ENCODE measurements at places on chromosomes 6 and 20. TPM values are rescaled to one million over a fixed set of nuclear protein-coding genes. Genes with fewer than 3 reads are reported as not detected.

DNA sequence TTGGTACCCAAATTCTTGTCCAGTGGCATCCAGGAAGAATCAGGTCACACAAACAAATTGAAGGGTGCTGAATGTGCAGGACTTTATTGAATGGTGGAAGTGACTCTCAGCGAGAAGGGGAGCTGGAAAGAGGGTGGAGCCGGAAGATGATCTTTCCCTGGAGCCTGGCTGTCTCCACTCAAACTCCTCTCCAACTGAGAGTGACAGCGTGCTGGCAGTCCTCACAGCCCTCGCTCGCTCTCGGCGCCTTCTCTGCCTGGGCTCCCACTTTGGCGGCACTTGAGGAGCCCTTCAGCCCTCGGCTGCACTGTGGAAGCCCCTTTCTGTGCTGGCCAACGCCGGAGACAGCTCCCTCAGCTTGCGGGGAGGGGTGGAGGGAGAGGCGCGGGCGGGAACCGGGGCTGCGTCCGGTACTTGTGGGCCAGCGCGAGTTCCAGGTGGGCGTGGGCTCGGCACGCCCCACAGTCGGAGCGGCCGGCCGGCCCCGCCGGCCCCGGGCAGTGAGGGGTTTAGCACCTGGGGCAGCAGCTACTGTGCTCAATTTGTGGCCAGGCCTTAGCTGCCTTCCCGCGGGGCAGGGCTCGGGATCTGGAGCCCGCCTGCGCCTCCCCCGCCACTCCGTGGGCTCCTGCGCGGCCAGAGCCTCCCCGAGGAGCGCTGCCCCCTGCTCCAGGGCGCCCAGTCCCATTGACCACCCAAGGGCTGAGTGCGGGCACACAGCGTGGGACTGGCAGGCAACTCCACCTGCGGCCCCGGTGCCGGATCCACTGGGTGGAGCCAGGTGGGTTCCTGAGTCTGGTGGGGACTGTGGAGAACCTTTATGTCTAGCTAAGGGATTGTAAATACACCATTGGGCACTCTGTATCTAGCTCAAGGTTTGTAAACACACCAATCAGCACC lies 26.7 kb upstream of the MBOAT1 start:
- DNase-seq, result no peak

DNA sequence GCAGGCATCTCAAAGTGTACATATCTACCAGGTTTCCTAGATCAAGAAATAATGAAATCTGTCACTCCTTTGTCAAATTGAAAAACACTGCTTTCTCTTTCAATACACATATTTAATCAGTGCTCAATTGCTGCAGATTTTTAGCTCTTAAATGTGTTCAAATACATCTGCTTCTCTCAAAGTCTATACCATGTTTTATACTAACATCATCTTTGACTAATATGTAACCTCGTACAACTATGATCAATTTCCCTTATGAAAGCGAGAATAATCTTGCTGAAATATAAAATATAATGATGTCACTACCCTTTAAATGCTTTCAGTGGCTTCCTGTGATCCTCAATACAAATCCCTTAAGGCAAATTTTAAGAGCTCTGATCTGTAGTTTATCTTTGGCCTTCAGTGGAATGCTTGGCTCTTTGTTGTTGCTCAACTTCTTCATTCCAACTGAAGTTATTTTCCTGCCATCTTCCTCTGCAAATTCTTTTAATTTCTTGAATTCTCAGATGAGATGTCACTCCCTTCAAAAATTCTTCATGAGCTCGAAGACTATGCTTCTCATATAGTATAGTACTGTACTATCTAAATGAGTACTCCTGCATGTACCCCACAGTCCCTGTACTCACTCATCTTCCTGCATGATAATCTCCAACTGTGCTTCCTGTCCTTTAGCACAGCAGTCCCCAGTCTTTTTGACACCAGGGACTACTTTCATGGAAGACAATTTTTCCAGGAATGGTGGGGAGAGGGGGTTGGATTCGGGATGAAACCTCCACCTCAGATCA lies 545.1 kb upstream of the GJE1 start:
- DNase-seq, result no peak

GRCh38 chr20:20521736-20522135 lies 153.8 kb downstream of the INSM1 start:
- DNase-seq, result no peak

GRCh38 chr20:46631874-46632446 lies 19.3 kb downstream of the SLC13A3 start:
- DNase-seq, result no peak

- DNase-seq, result no peak
Observed at GRCh38 chr6:152246554-152247337, 390.4 kb downstream of the SYNE1 start.

DNA sequence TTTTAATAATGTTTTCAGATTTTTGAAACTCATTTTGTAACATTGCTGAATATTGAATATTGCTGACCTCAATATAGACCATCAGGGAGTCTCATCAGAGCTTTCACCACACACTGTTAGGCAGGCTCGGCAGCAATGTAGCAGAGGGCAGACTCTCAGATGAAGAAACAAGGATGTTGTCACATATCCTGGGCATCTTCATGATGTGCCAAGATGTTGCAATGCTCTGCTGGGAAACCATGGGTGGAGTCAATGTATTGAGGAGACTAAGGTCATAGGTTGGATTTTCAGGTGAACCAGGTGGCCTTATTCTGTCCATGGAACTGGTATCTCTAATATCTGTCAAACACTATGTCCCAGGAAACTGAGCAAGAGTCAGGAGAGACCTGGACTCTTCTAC lies 27.3 kb downstream of the NR2E1 start:
- DNase-seq, result no peak

DNA sequence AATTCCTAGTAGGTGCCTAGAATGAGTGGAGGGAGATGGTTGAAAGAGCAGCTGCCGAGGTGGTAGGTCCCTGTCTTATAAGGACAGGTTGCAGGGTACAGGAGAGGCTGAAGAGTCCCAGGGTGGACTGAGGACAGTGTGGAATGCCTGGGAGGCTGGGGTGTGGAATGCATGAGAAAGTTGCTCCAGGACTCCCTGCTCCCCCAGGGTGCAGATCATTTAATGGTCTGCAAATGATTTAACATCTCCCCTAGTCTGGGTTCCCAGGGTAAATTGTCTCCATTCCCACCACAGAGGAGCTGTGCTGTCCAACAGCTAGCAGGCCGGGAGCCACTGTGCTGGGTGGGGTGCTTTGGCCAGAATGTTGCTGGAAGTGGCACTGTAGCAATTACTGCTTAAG lies 76.0 kb downstream of the CD83 start:
- DNase-seq, result no peak

DNA sequence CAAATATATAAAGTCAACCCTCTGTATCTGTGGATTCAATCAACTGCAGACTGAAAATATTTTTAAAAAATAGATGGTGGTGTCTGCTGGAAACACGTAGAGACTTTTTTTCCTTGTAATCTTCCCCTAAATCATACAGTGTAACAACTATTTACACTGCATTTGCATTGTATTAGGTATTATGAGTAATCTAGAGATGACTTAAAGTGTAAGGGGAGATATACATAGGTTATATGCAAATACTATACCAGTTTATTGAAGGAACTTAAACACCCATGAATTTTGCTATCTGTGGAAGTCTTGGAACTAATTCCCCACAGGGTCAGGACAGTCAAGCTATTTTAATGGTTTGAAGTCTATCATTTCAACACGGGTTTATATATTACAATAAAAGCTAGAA lies 10.2 kb downstream of the HDAC2 start:
- DNase-seq, result no peak

DNA sequence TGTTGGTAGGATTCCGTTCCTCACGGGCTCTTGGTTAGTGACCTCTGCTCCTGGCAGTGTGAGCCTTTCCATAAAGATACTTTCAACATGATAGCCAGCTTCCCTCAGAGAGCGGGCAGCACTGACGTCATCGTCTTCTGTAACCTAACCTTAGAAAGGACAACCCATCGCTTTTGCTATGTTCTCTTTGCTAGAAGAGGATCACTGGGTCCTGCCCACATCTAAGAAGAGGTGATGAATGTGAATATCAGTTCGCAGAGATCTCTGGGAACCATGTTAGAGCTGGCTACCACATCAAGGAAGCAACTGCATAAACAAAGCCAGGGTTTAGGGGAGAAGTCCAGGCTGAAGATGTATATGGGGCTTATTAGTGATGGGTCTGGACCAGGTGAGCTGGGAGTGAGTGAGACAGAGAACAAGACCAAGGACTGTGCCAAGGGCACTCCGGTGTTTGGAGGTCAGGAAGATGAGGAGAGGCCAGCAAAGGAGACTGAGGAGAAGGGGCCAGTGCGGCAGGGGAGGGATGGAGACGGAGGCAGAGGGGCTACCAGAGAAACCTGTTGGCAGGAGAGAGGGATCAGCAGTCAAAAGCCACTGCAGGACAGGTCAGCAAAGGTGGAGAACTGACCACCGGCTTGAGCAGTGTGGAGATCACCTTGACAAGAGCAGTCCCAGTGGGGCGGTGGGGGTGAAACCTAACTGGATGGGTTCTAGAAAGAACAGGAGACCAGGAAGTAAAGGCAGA lies 39.7 kb downstream of the PIM1 start:
- DNase-seq, result no peak

DNA sequence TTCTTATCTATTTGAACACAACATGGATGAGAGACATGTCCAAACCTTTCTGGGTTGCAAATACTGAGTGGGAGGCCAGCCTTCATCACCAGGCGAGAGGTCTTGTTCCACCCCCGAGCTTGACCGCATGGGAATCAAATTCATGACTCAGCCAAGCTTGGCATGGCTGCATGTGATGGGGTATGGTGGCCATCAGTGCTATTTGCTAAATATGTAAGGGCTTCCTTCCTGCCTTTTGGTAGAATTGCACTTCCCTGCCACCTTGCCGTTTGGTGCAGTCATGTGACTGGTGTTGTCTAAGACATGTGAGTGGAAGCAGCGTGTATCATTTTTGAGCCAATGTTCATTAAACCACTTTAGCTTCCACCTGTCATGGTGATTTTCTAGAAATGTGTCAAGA lies 508.9 kb upstream of the SULF2 start:
- DNase-seq, result peak; percentile 79

The C20orf141 gene
- total RNA-seq, result 0.29 TPM

The PGC gene
- total RNA-seq, result not detected

The CST2 gene
- not detected for total RNA-seq

The BTNL2 gene
- total RNA-seq, result not detected

The RIMS4 gene
- 0.29 TPM for total RNA-seq

The GMPR gene
- total RNA-seq, result 7.4 TPM
